Mesothelial cell of epicardium (in vitro differentiated cells): ENCODE measurements at places on chromosomes 6 and 20.

DNA sequence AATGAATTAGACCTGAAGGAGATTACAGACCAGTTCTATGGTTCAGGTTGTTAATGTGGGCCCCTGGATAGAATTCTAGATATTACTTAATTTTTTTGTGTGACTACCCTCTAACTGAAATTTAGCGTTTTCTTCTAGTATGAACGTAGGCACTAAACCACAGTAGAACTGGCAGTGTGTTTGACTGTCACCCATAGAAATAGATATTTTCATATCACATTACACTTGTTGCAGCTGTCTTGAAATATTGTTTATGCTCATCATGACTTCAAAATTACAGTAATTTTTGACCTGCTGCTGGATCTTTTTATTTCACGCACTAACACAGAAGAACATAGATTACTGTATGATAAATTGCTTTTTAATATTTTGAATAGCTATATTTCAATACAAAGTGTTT, 31.6 kb downstream of the E2F3 start:
- H3K4me1 ChIP-seq, result peaks cover 12% of the 10 kb centered on the region
- H3K27ac ChIP-seq, result no peak overlapping the region
- peaks cover 23% of the 10 kb centered on the region for H3K36me3 ChIP-seq
- H3K4me3 ChIP-seq, result no peak overlapping the region
- H3K27me3 ChIP-seq, result no peaks in the 10 kb centered on the region

DNA sequence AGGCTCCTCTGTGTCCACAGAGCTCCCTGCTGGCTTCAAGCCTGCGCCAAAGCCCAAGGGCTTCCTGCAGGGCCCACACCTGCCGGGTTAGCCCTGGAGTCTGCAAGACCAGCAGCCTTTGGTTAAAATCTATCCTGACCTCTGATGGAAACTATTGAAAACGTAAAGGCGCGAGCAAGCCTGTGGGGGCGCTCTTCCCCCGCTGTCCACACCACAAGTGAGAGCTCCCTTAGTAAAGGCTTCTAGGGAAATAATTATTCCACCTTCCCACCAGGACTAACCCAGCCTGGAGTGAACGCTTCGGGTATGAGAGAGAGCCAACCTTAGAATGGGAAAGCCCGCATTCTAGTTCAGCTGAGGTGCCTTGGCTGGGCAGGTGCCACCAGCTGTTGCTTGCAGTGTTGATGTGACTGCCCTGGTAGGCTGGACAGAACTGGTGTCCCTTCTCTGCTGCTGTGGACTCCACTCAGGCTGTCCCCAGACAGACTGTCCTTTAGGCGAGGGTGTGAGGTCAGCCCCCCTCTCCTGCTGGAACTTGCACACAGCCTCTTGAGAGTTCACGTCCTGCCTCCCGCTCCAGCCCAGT, 68.7 kb downstream of the SYTL3 start:
- H3K4me1 ChIP-seq, result peaks cover 8% of the 10 kb centered on the region
- no peak overlapping the region for H3K27ac ChIP-seq
- peaks cover 2% of the 10 kb centered on the region for H3K36me3 ChIP-seq
- no peaks in the 10 kb centered on the region for H3K27me3 ChIP-seq

DNA sequence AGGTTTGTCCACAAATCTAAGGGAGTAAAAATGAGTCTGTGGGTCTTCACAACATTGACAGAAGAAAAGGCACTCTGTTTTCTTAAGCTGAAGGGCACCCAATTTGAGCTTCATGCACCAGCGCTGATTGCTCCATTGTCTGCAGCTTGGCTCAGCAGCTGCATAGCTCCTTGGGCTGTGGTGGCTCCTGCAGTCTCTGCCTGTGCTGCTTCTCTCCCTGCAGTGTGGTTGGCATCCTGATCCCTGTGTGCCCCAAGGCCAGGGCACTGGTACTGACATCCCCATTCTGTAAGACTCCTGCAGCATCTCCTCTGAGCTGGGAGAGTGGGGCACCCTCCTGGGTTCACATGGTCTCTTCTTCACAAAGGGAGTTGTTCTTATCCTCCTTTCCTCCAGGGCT, 83.2 kb upstream of the B3GAT2 start:
- no peak for DNase-seq
- H3K27ac ChIP-seq, result no peak overlapping the region
- H3K27me3 ChIP-seq, result peaks cover 9% of the 10 kb centered on the region
- no peaks in the 10 kb centered on the region for H3K36me3 ChIP-seq
- no peak overlapping the region for H3K4me3 ChIP-seq
- no peaks in the 10 kb centered on the region for H3K4me1 ChIP-seq

GRCh38 chr20:35617397-35618262, 2.0 kb downstream of the SPAG4 start:
- H3K4me3 ChIP-seq, result peak overlapping the region; percentile 76
- peak overlapping the region; percentile 69 for H3K27ac ChIP-seq
- peaks cover 10% of the 10 kb centered on the region for H3K27me3 ChIP-seq
- DNase-seq, result no peak
- H3K36me3 ChIP-seq, result peaks cover 5% of the 10 kb centered on the region

GRCh38 chr20:50625986-50626677, 65.2 kb downstream of the RIPOR3 start:
- H3K27me3 ChIP-seq, result no peaks in the 10 kb centered on the region
- no peak overlapping the region for H3K27ac ChIP-seq
- H3K4me1 ChIP-seq, result peaks cover 15% of the 10 kb centered on the region
- H3K4me3 ChIP-seq, result no peak overlapping the region
- DNase-seq, result no peak
- no peaks in the 10 kb centered on the region for H3K36me3 ChIP-seq
